ENCODE measurements at places on chromosomes 12 and 14.

DNA sequence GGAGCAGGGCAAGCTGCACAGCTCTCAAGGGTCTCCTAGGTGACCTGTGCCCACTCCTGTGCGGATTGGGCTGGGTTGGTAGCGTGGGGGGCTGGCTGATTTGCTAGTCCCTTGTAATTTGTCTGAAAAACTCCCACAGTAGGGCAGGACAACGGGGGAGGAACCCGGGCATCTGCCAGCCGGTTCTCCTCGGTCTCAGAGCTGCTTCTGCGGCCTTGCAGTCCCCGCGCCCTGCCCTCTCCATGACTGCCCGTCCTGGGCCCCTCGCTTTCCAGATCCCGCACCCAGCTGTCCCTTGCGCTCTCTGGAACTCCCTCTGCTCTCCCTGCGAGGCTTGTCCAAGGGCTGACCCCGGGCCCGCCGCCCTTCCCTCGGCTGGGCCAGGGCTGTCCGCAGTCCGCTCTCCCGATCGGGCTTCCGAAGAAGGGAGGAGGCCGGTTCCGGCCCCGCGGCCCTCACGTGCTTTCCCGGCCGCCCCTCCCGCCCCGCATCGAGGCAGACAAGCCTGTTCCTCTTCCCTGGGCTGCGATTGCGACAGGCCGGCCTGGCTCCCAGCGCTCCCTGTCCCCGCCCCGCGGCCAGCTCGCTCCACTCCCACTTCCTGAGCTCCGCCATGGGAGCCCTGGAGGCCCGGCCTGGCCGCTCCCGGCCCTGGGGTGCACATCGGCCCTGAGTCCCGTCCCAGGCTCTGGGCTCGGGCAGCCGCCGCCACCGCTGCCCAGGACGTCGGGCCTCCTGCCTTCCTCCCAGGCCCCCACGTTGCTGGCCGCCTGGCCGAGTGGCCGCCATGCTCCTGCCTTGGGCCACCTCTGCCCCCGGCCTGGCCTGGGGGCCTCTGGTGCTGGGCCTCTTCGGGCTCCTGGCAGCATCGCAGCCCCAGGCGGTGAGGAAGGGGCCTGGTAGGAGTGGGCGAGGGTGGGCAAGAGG, at the start of gene LTBR:
LTBR (plus strand) TSS at position 591 of the 927 bp plus-strand sequence; CDS start at position 788, 197 bp downstream.
- H3K4me3 ChIP-seq, result peak within 1 kb of the TSS; percentile 65
- peak; percentile 97 for DNase-seq
- no peaks in the 10 kb centered on the region for H3K27me3 ChIP-seq

- no peak overlapping the region for H3K4me3 ChIP-seq
- H3K27ac ChIP-seq, result no peak overlapping the region
- H3K36me3 ChIP-seq, result no peaks in the 10 kb centered on the region
- H3K27me3 ChIP-seq, result no peaks in the 10 kb centered on the region
Measured at GRCh38 chr14:93343266-93343665, 3.7 kb upstream of the COX8C start.

- DNase-seq, result no peak
- H3K27ac ChIP-seq, result no peak overlapping the region
- H3K27me3 ChIP-seq, result no peaks in the 10 kb centered on the region
- H3K4me1 ChIP-seq, result no peaks in the 10 kb centered on the region
Measured at GRCh38 chr12:5963515-5963914, 18.5 kb upstream of the ANO2 start.

- no peaks in the 10 kb centered on the region for H3K36me3 ChIP-seq
- DNase-seq, result no peak
- H3K4me1 ChIP-seq, result no peaks in the 10 kb centered on the region
- H3K27me3 ChIP-seq, result no peaks in the 10 kb centered on the region
- no peak overlapping the region for H3K27ac ChIP-seq
- no peak overlapping the region for H3K4me3 ChIP-seq
Measured at GRCh38 chr12:21354641-21355040, 18.1 kb upstream of the IAPP start.

DNA sequence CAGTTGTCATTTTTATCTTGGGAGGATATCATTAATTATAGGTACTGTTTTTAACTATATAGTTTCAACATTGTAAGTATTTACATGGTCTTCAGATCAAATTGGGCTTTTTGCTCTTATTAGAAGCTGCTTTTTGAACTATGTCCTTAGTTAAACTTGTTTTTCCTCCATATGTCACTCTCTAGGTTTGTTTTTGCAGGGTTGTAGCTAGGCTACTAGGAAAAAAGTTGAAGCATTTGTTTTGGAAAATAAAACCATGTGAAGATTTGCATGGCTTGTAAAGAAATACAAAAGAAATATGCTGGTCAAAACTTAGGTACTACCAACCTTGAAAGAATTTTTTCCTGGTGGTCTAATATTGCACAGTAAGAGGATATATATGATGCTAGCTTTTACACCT, 3.4 kb downstream of the ARID2 start:
- H3K36me3 ChIP-seq, result peaks cover 51% of the 10 kb centered on the region
- DNase-seq, result no peak
- H3K4me1 ChIP-seq, result peaks cover 17% of the 10 kb centered on the region
- H3K27me3 ChIP-seq, result no peaks in the 10 kb centered on the region
- no peak overlapping the region for H3K4me3 ChIP-seq

DNA sequence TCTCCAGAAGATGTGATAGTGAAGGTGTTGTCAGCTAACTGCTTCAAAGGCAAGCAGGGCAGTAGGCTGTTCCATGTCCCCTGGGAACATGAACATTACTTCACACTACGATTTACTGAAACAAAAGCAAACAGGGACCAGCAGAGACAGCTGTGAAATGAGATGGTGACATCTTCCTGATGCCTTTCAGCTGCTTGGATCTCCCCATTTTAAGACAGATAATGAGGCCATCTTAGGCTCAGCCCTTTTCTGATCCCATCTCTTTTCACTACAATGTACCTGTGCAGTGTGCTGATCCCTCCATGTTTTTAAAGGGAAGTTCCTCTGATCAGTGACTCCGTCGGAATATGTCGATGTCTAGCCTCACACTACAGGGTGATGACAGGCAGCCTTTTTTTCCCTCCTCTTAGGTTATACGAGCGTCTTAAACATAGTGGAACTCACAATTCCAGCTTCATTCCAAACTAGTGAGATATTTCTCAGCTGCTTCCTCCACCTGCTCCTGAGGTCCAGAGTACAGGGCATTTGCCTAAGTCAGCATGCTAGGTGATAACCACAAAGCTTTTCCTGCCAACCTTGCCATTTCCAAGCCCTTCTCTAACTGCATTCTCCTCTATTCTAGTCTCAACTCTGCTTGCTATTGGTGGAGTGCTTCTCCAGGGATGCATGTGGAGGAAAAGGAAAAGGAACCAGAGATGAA, 87.6 kb upstream of the EGLN3 start:
- H3K27ac ChIP-seq, result peak overlapping the region; percentile 94
- H3K4me1 ChIP-seq, result peaks cover 36% of the 10 kb centered on the region
- no peak for DNase-seq
- no peaks in the 10 kb centered on the region for H3K27me3 ChIP-seq
- H3K4me3 ChIP-seq, result no peak overlapping the region
